ENCODE measurements at places on chromosomes 11 and 22.
A peak's percentile ranks its signal among the peaks of the same experiment; 100 is the strongest.

GRCh38 chr11:96189351-96189750, 153.6 kb downstream of the MAML2 start:
- no peak for DNase-seq

DNA sequence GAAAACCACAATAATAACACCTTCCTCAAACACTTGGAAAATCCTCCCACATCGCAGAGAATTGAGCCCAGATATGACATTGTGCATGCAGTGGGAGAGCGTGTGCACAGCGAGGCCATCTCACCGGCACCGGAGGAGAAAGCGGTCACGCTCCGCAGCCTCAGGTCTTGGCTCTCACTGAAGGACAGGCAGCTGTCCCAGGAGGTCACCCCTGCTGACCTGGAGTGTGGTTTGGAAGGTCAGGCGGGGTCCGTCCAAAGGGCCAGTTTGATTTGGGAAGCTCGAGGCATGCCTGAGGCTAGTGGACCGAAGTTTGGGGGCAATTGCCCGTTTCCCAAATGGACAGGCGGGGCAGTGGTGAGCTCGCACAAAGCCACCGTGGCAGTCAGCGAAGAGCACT, 86.7 kb downstream of the KIAA1671 start:
- DNase-seq, result no peak

DNA sequence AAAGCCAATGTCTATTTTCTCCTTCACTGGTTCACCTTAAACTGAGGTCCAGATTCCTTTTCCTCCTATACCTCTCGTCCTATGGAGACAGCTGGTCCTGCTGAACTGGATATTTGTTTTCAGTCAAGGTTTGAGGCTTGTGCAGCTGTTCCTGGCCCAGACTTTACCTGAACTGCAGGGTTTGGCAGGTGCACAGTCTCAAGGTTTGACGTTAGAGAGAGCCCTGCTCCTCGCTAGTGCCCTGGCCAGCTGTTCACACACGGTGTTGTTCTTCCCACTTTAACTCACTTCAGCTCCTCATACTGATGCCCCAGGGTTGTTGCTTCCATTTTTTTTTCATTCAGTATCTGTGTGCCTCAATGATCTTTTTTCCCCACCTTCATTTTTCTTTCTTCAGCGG, 74.0 kb upstream of the TTC12 start:
- no peak for DNase-seq

- DNase-seq, result no peak
Observed at GRCh38 chr11:128872594-128872993, 5.5 kb upstream of the KCNJ1 start.

- DNase-seq, result no peak
Observed at GRCh38 chr11:76075716-76076115, 130.6 kb downstream of the WNT11 start.

DNA sequence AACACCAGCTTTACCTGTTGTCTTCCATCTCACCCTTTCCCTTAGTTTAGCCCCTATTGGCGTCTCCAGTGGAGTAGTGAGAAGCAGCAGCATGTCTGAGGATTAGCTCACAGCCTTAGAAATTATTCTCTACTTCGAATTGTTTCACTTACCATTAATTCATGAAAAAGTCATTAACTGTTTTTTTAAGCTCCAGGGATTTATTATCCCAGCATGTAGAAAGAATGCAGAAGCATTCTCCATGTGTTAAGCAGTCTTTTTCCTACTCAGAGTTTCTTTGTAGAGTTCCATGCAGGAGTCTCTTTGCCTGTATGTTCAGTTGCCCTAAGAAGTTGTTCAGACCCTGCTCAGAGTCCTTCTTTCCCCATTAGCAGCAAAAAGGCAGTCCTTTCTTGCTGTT, 137.9 kb upstream of the RASSF10 start:
- DNase-seq, result no peak

DNA sequence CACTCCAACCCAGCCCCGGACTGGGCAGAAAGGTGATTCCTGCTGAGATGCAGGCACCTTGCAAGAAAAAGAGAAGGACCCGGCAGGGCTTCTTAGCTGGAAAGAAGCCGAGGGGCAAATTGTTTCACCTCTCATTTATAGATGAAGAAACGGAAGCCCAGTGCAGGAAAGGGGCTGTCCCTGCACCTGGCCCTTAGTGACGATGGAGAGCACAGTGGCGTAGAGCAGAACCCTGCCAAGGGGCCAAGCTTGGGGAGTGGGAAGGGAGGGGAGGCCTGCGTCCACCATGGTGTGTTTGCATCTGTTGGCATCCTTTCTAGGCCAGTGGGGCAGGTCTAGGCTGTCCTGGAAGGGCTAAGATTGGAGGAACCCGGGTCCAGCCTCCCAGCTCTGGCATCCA, 7.8 kb upstream of the MS4A15 start:
- no peak for DNase-seq

DNA sequence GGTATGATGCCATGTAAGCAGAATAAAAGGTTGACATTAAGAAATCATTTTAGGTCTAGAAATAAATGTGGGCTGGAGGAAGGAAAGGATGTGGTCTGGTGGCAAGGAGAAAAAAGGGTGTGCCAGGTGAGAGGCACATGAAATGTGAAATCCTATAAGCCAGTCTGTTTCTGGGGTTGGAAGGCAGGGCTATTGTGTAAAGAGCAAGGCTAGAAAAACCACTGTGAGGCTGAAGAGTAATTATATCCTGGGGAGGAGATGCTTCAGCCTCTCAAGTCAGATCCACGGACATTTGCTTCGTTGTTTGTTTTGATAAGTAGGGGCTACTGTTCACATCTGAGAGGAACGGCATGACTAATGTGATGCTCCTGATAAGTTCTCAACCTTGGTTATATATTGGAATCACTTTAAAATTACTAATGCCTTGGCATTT, 77.5 kb upstream of the CTSC start:
- DNase-seq, result peak; percentile 91

All from Jurkat, Clone E6-1 (cell line).